PC-9 (cell line): ENCODE measurements at places on chromosomes 1 and 21. TPM values are rescaled to one million over a fixed set of nuclear protein-coding genes. Genes with fewer than 3 reads are reported as not detected.

DNA sequence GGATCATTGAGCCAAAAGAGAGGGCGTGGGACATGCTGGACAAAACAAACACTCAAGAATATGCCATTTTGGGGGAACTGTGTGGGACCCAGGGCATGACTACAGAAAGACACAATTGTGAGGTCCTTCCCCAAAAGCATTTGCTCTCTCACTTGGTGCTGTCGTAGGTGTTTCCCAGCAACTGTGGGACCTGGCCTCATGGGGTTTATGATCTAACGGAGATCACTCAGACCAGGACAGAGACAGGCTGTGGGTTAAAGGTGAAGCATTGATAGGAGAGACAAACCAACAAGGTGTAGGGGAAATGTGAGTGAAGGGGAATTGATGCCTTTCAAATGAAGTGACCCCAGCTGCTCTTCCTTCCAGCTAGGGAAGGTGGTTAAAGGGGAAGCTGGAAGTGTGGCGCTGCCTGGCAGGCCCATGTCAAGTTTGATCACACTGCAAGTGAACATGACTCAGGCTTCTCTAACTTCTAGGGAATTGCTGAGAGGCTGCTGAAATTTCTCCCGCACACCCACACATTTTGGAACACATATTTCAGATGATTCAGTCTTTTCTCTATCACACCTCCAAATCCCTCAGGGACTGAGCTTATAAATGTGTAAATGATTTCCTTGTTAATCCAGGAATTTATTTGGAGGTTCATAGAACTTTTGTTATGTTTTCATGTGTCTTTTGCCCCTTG lies 30.2 kb downstream of the TRAF5 start:
- DNase-seq, result no peak

GRCh38 chr1:965526-966134 lies 652 bp upstream of the PLEKHN1 start:
- no peak for DNase-seq

DNA sequence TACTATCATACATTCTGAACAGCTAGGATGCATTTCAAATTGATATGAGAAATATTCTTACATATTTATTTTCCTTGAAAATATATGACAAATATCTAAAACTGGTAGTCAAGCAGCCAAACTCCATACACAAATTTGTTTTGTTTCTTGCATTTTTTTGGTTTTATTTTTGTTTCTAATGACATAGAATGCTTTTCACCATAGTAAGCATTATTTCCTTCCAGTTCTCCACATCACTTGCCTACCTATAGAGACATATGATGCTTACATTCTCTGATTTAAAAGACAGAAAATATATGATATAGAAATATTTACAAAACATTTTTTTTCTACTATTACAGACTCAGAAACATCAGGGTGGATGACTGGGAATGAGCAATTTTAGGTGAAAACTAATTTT lies 726.4 kb upstream of the ADGRL4 start:
- no peak for DNase-seq

DNA sequence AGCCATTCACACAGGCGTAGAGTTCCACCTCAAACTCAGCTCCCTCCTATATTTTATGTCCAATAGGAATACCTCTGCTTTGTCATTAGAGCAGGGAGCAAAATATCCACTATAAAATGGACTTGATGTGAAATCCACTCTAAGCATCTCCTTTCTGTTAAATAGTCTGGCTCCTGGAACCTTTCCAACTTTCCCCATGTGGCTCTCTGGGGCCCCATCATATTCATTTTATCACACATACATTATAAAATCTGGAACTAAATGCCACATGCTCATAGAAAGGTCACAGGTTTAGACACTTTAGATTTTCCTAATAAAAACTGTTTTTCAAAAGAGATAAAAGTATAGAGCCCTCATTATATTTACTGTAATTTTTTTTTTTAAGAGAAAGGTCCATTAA lies 82.1 kb downstream of the PTPN14 start:
- no peak for DNase-seq

DNA sequence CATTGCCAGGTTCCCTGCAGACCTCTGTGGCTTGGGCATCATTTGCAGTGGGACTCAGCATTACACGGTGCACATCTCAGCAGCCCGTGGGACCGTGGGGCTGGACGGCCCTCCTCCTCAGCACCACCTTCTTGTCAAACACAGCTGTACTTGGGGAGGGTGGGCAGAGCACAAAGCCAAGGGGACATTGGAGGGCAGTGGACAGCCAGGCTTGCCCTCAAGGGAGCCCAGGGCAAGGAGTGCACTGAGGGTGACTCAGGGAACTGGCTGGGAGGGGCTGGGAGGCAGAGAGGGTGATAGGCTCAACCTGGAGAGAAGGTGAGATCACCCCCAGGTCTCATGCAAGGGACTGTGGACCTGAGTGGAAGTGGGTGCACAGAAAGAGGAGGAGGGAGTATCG lies 3.4 kb downstream of the CAPN9 start:
- peak; percentile 53 for DNase-seq

DNA sequence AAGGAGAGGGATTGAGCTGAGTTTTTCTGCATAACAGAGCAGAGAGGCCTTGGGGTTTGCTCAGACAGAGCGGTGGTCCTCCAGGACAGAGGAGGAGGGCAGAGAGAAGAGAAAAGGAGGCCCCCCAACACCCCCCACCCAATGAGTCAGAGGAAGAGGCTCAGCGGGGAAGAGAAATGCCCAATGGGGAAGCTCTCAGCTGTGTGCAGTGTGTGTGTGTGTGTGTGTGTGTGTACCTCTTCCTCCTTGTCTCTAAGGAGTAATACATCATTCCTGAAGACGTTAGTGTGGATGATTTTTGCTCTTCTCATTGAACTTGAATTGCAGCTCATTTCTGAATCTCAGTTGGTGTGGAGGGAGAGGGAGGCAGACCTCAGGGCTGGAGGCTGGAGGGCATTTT lies 8.7 kb downstream of the TMPRSS3 start:
- no peak for DNase-seq

- no peak for DNase-seq
Observed at GRCh38 chr1:56063461-56063860, 515.9 kb downstream of the PLPP3 start.

DNA sequence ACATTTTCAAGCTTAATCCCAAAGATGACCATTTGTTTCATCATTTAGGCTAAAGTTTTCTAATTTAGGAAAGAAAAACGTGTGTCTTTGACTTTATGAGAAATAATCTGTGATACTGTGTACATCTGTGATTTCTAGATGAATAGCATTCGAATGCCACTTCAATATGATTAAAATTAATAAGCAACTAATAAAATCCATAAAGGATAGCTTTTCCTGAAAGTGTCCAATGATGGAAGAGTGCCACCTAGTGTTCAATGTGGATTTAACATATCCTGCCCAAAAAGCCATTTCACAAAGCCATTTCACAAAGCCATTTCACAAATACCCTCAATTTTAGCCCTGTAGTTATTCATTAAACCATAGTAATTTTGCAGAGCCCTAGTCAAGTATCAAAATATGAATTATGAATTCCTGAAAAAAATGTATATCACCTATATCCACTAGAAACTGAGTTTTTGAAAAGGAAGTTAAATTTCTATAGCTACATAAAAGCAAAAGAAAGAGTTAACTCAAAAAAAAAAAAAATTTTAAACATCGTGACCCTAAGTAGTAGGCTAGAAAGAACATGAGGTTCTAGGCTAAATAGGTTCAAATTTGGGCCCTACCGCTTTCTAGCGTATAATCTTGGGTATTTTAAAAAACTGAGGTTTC lies 19.1 kb downstream of the NME7 start:
- DNase-seq, result no peak

DNA sequence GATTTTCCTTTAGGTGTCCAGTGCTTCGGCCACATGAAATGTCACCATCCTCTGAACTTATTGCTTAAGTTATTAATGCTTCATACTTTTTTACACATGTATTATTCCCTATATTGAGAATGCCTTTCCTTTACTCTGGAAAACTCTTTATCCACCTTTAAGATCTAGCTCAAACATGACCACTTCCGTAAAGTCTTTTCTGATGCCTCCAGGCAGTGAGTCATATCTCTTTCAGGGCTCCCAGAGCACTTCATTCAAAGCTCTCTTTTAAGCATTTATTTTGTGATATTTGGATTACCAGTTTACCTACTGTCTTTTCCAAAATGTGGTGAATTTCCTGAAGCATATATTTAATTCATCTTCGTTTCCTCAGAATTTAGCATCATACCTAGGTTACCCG lies 178.9 kb downstream of the HS2ST1 start:
- peak; percentile 15 for DNase-seq

GRCh38 chr21:28283641-28284490 lies 708.8 kb downstream of the LTN1 start:
- no peak for DNase-seq

GRCh38 chr1:89624314-89624713 lies 8.6 kb upstream of the LRRC8C start:
- no peak for DNase-seq

- peak; percentile 1 for DNase-seq
Observed at GRCh38 chr1:201011616-201012015, 11.9 kb downstream of the KIF21B start.

GRCh38 chr1:215083383-215083961 lies 935 bp downstream of the KCNK2 start:
- DNase-seq, result no peak

DNA sequence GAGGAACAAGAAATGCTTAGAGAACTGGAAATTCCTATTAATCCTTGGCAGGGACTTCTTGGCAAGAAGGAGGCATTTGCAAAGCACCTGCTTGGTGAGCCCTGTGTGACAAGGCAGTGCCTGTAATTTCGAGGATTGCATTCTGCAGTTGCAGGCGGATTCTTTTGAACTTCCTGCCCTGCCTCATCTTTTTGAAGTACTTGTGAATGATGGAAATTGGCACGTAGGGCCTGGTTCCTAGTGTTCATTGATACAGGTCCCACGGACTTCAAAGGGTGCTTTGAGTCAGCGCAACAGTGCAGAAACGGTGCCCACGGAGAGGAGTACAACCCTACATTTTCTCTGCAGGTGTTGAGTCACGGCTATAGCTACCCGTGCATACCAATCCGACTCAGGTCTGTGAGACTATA lies 6.4 kb downstream of the HUNK start:
- DNase-seq, result no peak

- DNase-seq, result no peak
Observed at GRCh38 chr1:165871311-165872067, 44.1 kb downstream of the UCK2 start.

- DNase-seq, result no peak
Observed at GRCh38 chr1:217407534-217408001, 223.3 kb downstream of the GPATCH2 start.

- DNase-seq, result no peak
Observed at GRCh38 chr1:119895102-119895501, 1.2 kb downstream of the ADAM30 start.

- no peak for DNase-seq
Observed at GRCh38 chr1:205914155-205914507, 29.1 kb downstream of the SLC26A9 start.

- DNase-seq, result no peak
Observed at GRCh38 chr1:68723791-68724190, 226.9 kb upstream of the DEPDC1 start.

- DNase-seq, result no peak
Observed at GRCh38 chr21:44317241-44317782, 17.5 kb downstream of the PFKL start.

- DNase-seq, result peak; percentile 30
Observed at GRCh38 chr1:149936170-149936991, at the start of gene MTMR11. Gene MTMR11, minus strand, starts transcription at chr1:149936879. Its CDS starts 232 bp downstream, at chr1:149936647.

DNA sequence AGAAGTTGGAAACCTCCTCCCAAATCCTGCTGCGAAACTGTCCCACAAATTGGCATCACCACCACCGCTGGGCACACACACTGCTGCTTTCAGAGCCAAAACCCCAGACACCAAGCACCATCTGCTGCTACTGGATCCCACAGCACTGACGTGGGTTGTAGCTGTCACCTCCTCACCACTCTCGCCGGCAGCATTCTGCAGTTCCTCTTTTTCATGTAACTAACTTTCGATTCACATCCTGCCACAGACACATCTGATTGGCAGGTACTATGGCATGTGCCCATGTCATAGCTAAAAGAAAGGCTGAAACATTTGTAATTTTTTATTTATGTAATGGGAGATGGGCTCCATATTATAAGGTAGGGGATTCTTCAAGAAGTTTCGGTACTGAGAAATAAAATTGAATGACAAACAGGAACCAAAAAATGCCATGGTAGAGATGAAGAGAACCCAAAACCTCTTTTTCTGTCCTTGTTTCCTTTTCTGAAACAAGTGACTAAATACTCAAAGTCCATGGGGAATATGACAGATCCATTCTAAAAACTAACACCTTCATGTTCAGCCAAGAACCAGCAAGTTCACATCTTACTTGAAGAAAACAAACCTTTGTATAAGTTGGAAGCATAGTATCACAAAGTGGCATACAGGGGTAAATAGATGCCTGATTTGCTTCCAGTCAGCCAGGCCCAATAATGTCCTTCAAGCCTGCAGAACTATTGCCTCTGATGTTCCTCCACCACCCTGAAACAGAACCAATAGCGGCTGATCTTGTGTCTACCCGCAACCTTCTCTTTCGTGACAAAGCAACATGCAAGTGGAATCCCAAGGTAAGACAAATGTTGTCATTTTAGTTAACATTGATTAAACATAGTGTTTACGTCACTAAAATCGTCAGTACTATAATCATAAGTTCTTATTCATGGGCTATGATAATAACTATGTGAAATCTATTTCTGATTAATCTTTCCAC lies 26.6 kb upstream of the RGS13 start:
- DNase-seq, result no peak

- no peak for DNase-seq
Observed at GRCh38 chr21:45848331-45848730, 133.2 kb upstream of the COL6A1 start.

- DNase-seq, result no peak
Observed at GRCh38 chr1:183148599-183148998, 37.5 kb upstream of the LAMC2 start.

DNA sequence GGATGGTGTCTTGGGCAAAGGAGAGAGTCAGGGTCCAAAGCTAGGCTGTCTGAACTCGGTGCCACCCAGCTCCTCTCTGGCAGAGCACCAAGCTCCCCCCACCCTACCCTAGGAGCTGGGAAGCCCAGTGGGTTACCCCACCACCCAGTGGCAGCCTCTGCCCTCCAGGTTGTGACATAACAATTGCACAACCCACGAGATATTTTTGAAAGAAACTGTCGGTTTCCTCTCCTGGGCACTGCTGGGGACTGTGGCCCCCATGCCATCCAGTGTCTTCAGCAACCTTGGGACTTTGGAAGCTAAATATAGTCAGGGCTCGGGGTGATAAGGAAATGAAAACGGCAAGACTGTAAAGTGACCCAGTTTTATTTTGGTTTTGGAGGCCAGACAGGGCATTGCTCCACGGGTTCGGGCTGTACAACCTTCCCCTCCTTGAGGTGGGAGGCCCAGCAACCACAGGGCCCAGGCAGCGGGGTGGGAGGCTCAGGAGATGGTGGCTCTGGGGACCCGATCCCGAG lies 1.4 kb downstream of the CITED4 start:
- no peak for DNase-seq

- DNase-seq, result no peak
Observed at GRCh38 chr1:56774067-56774609, 45.1 kb downstream of the FYB2 start.

The S100A7 gene
- total RNA-seq, result not detected in 2 replicates

The PODN gene
- not detected in 2 replicates for total RNA-seq

The TRIM67 gene
- not detected in 2 replicates for total RNA-seq

The EIF2D gene
- total RNA-seq, result 57.3 and 59.0 TPM in 2 replicates

The VANGL2 gene
- 11.5 and 12.4 TPM in 2 replicates for total RNA-seq

The COL8A2 gene
- 0.20 and 0.28 TPM in 2 replicates for total RNA-seq

The POU3F1 gene
- total RNA-seq, result not detected in 2 replicates

The GMEB1 gene
- total RNA-seq, result 8.9 and 9.7 TPM in 2 replicates

The UBXN11 gene
- 57.2 and 59.9 TPM in 2 replicates for total RNA-seq

The DIO1 gene
- total RNA-seq, result not detected in 2 replicates

The DCST2 gene
- total RNA-seq, result 4.4 and 4.7 TPM in 2 replicates

The DDOST gene
- 210 and 251 TPM in 2 replicates for total RNA-seq

The IVL gene
- not detected in 2 replicates for total RNA-seq

The C1orf94 gene
- not detected in 2 replicates for total RNA-seq

The LCE2A gene
- not detected in 2 replicates for total RNA-seq

The VWA5B1 gene
- not detected in 2 replicates for total RNA-seq

The KRTAP19-1 gene
- total RNA-seq, result not detected in 2 replicates
